OCI-LY7 (cell line): ENCODE measurements at places on chromosomes 6 and 20. TPM values are rescaled to one million over a fixed set of nuclear protein-coding genes. Genes with fewer than 3 reads are reported as not detected.

DNA sequence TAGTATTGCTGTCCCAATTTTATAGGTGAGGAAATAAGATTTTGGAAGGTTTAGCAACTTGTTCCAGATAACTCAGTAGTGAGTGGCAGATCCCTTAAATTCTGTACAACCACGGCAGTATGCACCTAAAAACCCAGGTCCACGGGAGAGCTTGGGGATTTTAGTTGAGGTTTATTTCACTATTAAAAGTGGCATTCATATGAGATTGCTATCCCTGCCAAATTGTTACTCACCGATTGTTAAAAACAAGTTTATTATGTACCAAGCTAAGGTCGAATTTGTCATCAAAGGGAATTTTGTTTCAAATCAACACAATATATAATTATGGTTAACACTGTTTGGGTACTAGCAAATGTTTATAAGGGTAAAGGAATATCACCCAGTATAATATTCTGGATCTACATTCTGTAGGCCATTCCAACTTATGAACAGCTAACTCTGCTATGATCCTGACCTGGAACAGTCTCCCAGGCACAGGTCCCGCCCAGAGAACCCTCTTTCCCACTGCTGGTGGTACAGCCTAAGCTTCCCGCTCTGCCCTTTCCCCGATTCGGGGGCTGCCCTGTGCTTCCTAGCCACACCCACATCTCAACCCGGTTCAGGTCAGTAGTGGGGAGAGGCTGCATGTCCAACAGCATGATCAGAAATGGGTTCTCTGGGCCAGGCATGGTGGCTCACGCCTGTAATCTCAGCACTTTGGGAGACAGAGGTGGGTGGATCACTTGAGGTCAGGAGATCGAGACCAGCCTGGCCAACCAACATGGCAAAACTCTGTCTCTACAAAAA, 24.9 kb downstream of the GPLD1 start:
- no peak for DNase-seq

DNA sequence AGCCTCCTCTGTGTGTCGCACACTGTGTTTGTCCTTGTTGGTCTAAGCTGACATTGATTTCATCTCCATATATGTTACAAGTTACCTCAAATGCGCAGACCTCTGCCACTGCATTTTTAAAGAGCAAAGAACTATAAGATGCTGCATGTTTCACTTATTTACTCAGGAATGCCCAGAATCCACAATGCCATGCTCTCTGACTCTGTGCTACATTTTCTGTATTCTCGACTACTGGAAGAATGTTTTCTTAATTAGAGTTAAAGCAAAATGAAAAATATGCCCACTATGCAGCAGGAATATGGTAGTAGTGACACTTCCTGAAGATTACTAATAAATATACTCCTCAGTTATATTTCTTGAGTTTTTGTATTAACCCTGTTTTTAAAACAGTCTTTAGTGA, 296.4 kb downstream of the HACE1 start:
- no peak for DNase-seq

GRCh38 chr6:143074101-143074500, 13.4 kb downstream of the AIG1 start:
- no peak for DNase-seq

FOXQ1 gene
- not detected in 2 replicates for total RNA-seq

PLEKHG1 gene
- total RNA-seq, result 17.9 and 26.3 TPM in 2 replicates
